ENCODE measurements at places on chromosomes 7 and 10.
A peak's percentile ranks its signal among the peaks of the same experiment; 100 is the strongest.

DNA sequence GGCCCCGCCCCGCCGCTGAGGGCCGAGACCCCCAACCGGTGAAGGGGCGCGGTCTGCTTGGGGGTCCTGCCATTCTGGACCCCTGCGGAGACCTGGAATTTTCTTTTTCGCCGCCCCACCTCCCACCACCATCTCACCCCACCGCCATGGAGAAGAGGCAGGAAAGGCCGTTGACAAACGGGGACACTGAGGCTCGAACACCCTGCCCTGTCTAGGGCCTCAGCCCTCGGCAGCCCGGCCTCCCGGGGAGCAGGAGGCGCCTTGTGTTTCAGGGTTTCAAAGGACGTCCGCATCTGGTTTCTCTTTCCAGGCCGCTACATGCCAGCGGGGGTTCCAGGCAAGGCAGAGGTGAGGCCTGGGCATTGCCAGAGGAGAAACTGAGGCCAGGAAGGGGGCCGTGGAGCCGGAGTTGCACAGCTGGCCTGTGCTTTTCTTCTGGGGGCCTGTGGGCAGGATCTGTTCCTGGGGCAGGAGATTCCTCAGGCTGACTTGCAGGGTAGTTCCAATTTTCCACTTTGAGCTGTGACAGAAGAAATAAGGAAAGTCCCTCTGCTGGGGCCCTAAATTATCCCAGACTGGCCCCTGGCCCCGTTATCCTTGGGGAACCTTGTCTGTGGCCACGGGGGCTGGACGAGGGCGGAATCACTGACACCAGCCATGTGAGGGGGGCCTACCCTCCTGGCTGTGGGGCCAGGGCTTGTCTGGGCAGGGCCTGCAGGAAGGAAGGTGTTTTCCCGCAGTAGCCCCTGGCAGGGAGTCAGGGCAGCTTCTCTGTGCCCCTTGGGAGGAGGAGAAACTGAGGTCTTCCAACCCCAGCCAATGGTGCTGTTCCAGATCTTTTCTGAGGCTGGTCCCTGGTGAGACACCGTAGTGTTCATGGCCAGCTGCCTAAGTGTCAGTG is 900 bp upstream of the MICALL2 start:
- no peak for DNase-seq

- peak; percentile 79 for DNase-seq
Measured at GRCh38 chr7:140646931-140647647, 6.5 kb upstream of the DENND2A start.

GRCh38 chr10:8051109-8051821 is 3.2 kb upstream of the GATA3 start:
- DNase-seq, result no peak

DNA sequence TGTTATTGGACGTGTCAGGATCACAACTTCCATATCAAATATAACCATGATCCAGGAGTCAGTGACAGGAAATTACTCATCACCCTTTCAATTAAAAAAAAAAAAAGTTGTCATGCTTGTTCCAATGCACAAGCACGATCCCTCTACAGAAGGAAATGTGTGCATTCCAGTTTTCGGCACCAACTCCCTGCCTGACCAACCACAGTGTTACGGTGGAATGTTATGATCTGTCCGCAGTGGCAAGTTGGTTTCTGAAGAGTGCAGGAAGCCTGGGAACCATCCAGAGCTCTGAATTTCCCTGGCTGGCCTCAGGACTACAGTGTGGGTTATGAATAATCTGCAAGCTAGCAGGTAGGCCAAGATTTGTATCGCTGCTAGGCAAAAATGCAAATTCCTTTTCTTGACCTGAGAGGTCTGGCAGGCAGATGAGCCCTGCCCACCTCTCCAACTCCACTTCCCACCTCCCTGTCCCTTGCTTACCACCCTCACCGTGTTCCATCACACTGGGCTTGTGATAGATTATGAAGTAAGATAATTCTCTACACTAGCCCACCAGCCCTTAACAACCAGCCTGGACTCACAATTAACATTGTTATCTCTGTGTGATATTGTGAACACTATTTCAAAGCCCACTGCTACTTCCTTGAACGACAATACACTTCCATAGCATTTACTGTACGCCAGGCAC is 20.4 kb downstream of the FRMPD2 start:
- no peak for DNase-seq

DNA sequence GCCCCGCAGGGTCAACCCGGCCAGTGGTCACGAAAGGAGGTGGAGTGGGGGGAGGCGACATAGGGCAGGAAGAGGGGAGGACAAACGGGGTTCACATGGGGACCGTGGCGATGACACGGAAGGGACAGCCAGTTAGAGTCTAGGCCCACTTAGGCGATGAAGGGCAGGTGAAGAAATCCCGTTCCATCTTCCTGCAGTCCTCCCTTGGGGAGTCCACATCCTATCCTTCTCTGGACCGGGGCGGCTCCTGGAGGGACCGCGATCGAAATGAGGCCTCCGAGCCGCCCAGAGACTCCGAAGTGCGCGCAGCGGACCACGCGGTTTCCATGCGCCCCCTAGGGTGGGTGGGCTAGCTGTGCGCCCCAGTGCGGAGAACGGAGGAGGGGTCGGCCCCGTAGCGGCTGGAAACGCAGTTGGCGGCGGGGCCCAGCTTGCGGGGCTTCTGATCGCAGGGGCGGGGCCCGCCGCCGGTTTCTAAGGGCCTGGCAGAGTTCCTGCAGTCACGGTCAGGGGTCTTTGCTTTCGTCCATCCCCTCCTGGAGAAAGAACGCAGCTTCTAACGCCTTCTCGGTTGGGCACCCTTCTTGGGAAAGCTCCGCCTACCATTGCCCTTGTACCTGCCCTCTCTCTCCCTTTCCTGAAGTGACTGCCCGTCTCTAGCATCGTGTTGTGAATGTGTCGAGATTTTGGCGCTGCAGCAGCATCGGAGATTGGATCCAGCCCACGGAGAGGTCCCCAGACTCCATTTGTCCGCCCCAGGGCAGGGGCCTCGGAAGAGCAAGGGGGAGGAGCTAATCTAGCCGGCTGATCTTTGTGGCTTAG is 17.9 kb upstream of the TMEM225B start:
- peak; percentile 84 for DNase-seq

- no peak for DNase-seq
Measured at GRCh38 chr10:70254778-70255328, 21.6 kb upstream of the PPA1 start.

DNA sequence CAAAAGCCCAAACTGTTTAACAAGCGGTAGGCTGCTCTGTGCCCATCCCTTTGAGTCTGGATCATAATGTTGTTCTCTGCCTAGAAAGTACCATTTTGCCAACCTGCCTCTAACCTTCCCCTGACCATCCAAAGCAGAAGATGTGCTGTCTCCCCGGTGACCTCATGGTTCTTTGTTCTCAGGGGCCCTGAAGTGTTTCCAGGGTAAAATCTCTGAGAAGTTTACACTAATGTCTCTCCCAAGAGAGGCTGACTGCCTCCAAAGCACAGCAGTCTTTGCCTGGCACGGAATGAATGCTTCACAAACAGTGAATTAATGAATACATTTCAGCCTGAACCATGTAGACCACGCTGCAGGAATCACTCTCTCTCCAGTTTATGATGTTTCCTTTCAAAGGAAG is 523.8 kb upstream of the CELF2 start:
- DNase-seq, result no peak

DNA sequence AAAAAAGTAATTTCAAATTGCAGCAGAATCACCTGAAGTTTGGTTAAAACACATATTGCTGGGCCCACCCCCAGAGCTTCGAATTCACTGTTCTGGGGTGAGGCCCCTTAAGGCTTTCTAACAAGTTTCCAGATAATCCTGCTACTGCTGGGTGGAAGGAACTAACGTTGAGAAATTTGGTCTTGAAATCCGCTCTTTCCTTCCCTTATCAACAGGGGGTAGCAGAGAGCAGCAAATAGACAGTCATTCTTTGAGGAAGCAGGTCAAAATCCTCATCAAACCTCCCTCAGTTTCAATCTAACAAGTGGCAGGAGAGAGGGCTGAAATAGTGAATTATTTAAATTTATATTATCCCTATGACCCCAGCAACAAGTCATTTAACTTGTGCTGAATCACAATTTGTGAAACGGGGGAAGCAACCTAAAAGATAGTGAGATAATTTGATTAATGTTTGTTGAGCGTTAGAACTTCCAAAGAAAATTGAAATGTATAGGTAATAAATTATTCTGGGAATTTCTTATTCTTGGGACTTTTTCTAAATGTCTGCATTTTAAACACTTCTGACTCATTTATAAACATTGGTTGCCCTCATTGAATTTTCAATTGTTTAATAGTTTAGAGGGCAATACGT is 21.7 kb upstream of the MALSU1 start:
- DNase-seq, result no peak

GRCh38 chr7:47635091-47636080 is 53.5 kb upstream of the TNS3 start:
- no peak for DNase-seq

GRCh38 chr10:34507217-34507616 is 307.9 kb downstream of the PARD3 start:
- peak; percentile 41 for DNase-seq

DNA sequence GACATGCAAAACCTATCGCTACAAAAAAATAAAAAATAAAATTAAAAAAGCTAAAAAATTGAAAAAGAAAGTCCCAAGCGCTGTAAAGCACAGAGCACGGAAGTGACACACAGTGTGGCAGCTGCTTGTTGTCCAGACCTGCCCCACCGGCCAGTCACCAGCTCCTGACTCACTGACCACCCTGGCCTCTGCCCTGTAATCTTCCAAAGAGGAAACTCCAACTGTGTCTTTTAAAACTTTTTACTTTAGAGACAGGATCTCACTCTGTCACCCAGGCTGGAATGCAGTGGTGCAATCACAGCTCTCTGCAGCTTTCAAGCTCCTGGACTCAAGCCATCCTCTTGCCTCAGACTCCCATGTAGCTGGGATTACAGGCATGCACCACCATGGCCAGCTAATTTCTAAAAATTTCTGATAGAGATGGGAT is 23.6 kb downstream of the GNA12 start:
- no peak for DNase-seq

DNA sequence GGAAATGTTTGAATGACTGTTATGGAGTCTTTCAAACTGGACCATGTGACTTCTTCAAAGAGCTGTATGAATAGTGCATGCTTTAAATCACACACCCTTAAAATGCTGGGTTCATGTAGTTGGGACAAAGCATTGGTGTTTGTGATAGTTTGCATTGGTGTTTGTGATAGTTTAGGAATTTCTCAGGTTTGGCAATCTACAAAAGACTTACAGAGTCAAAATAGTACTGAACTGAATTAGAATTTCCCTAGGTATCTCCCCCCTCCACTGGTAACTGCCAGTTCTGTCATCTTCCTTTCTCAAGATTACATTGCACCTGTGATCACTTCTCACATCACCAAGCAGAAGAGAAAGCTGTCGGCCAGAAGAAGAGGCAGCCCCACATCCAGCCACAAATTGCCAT is 261.1 kb downstream of the GATA3 start:
- no peak for DNase-seq

- DNase-seq, result no peak
Measured at GRCh38 chr7:134477954-134478353, 19.1 kb upstream of the AKR1B1 start.

- no peak for DNase-seq
Measured at GRCh38 chr10:89946106-89946505, 244.7 kb downstream of the KIF20B start.

- no peak for DNase-seq
Measured at GRCh38 chr10:10610171-10610570, 407.5 kb upstream of the CELF2 start.

GRCh38 chr7:139360210-139360947 is 685 bp downstream of the LUC7L2 start:
- DNase-seq, result peak; percentile 95

GRCh38 chr10:125592897-125593296 is 90.1 kb downstream of the TEX36 start:
- DNase-seq, result no peak

GRCh38 chr7:22429386-22429785 is 70.6 kb downstream of the STEAP1B start:
- no peak for DNase-seq

DNA sequence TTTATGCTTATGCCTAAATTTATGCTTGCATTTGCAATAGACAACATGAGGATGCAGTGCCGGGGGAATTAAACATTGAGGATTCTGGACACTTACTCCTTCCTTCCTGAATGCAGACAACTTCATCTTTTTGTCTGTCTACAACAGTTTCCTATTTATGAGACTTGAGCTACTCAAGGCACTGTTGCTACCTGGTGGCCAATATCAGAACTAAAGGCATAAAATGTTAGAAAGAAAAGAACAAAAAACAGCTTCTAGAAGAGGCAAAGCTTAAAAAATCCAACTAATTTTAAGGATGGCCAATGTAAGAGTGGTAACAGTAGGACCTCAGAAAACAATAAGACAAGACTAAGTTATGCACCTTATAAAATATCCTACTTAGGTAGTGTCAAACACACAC is 144.5 kb upstream of the PTN start:
- no peak for DNase-seq

DNA sequence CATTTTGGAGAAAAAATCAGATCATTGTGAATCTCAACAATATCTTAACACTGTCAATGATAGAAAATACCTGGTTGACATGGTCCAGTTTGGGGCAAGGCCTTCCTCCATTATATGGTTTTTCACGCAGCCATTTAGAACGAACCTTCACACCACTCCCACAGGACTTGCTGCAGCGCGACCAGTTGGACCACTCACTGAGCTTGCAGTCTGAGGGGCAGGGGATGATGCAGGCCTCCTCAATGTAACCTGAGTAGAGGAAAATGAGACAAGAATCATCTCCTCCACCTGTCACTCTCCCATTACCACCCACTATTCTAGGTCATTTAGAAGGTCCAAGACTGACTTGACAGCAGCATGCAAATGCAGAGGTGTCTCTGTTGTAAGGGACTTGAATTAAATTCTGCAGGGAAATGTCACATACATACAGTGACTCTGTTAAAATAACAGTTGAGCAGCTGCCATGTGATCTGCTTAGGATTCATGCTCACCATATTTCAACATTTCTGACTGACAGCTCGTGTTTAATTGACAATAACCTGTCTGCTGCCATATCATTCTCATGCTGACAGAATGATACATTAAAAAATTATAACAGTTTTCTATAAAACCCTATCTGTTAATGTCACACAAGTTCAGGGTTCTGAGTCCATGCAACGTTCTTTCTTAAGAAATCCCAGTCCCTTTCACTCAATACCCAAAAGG is 403.0 kb downstream of the THSD7A start:
- DNase-seq, result no peak

DNA sequence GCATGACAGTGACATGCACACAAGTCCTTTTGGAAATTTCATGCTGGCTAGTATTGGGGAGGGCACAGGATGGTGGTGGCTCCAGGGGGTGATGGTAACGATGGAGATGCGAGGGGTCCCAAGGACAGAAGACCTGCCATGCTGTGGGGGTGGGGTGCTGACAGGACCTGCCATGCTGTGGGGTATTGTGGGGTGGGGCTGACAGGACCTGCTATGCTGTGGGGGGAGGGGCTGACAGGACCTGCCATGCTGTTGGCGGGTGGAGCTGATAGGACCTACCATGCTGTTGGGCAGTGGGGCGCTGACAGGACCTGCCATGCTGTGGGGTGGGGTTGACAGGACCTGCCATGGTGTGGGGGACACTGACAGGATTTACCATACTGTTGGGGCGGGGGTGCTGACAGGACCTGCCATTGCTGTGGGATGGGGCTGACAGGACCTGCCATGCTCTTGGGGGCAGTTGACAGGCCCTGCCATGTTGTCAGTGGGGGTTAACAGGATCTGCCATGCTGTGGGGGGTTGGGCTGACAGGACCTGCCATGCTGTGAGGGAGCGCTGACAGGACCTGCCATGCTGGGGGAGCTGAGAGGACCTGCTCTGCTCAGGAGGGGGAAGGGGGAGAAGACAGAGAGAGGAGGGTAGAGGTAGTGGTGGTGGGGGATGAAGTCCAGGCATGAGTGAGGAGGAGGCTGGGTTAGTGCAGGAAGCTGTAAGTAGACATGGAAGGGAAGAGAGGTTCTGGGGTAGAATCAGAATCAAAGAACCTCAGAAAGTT is 36.2 kb upstream of the RET start:
- no peak for DNase-seq

All from NCI-H1930 (cell line).